ENCODE measurements at places on chromosomes 7 and 10.

- DNase-seq = no peak
Measured at GRCh38 chr10:22629852-22630233, 84.5 kb downstream of the PIP4K2A start.

DNA sequence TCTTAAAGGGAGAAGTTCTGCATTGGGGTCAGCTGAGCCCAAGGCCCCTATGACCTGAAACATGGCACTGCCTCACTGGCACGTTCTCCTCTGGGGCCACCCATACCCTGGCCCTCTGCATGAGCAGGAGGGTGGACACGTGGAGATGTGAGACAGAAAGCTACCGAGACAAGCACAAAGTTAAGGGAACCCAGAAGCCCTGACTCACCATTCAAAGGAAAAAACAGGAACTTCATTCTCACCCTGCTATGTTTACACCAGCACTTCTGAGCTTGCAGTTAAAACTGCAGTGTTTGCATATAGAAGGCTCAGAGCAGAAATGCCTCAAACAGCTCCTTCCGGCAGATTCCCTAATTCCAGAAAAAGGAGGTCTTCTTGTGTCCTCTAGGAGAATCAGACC, 41.7 kb downstream of the DENND11 start:
- no peak for DNase-seq

GRCh38 chr7:44980393-44981034, 1.7 kb upstream of the MYO1G start:
- no peak for DNase-seq

- no peak for DNase-seq
Measured at GRCh38 chr7:38317515-38317914, 44.1 kb upstream of the TARP start.

DNA sequence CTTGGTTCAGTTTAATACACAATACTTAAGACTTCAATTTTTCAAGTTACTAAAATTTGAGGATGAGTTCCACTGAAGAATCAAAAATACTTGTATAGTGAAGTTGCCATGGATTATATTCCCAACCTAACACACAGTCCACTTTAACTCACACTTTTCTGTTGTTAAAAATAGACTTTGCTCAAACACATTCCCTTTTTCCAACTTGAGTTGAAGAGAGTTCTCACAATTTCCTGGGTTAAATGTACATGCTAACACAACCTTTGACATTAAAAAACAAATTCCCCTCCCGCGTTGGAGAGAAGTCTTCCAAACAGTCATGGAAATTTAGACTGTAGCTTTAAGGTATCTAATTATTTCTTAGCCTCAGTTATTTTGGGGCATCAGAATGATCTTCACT, 27.1 kb downstream of the SKIDA1 start:
- no peak for DNase-seq

DNA sequence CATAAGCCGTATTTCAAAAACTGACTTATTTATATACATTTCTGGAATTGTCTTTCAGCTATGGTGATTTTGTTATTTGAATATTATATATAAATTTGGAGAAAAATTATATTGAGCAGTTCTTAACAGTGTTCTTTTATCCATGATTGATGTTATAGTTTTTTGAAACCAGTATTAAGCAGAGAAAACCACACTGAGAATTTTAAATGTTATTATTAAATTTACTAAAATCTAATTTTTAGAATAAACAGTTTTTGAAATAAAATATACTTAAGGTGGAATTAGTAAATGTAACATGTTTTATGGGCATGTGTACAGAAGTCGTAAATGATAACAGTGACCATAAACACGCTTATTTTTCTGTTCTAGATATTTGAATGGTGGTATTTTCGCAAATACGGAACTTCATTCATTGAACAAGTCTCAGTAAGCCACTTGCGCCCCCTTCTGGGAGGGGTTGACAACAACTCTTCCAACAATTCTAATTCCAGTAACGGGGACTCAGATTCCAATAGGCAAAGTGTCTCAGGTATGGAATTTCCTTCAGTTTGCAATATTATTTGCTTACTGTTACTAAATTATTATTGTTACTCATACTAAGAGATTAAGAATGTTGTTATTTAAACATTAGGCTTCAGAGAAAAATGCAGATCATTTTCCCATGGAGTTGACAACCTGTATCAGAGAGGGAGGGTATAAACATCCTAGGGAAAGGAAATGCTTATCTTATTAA, 166.1 kb downstream of the ST7 start:
- DNase-seq = peak; percentile 66

GRCh38 chr7:98229441-98229840, 18.2 kb downstream of the BHLHA15 start:
- DNase-seq = no peak

GRCh38 chr10:69172241-69172982, 7.6 kb upstream of the SUPV3L1 start:
- DNase-seq = peak; percentile 33
